ENCODE measurements at places on chromosomes 5 and 9. TPM values are rescaled to one million over a fixed set of nuclear protein-coding genes. Genes with fewer than 3 reads are reported as not detected.

DNA sequence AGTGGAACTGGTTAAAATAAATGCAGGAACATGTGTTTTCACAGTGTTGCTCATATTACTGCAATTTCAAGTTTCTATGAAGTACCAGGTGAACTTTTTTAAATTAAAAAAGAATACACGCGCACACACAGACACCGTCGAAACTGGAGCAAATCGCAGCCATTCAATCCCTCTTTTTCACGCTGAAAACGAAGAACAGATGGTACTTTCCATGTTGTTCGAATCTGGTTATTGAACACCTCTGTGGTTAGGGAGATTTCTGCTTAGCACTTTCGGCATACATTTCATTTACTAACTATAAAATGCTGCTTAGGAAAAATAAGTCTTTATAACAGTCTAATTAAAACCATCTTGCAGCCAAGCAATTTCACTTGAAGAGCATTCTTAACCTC lies 6.8 kb downstream of the ZNF608 start:
- DNase-seq, result no peak

- DNase-seq, result no peak
Measured at GRCh38 chr5:90930756-90931431, 372.3 kb downstream of the ADGRV1 start.

GRCh38 chr5:158769696-158770095 lies 330.0 kb downstream of the EBF1 start:
- DNase-seq, result no peak

DNA sequence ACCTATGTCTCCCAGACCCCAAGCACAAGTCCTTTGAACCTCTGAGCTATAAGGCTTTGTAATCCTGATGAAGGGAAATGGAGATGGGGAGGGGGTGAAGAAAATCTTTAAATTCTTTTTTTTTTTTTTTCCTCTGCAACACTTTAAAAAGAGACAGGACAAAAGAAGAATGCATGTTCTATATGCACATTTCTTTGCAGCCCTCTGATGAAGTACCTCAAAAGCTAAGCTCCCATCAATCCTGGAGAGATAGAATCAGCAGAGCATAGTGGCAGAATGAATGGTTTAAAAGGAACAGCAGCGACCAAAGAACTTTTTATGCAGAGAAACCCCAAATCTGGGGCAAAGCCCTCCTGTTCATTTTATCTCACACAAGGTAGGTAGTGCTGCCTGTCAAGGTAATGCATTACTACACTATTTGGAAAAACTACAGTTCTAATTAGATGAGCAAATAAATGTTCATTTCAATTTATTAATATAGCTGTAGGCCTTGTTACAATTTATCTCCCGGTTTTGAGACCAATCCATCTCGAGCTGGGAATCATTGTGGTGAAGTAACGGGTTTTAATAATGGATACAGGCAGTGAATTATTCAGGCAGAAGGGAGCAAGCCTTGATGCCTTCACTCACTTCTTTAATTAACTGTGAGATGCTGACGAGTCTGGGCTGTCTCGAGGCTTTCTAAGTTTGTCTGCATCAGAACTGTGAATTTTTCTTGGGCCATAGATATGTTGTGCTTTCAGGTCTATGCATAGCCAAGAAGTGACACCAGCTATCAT lies 173.5 kb upstream of the ZNF608 start:
- DNase-seq, result no peak

DNA sequence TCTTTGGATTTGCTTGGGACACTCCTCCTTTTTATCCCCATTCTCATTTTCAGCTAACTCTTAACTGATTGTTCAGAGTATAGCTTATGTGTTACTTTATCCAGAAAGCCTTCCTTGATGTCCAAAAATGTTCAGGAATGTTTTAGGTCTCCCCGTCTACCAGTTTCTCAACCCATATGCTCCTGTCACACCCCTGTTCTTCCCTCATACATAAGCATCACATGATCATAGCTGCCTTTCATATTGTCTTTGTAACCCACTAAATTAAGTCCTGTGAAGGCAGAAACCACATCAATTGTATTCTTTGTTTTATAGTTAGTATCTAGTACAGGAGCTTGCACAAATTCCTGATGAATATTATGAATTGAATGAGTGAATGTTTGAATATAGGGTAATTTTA lies 321.9 kb upstream of the ACTBL2 start:
- no peak for DNase-seq

DNA sequence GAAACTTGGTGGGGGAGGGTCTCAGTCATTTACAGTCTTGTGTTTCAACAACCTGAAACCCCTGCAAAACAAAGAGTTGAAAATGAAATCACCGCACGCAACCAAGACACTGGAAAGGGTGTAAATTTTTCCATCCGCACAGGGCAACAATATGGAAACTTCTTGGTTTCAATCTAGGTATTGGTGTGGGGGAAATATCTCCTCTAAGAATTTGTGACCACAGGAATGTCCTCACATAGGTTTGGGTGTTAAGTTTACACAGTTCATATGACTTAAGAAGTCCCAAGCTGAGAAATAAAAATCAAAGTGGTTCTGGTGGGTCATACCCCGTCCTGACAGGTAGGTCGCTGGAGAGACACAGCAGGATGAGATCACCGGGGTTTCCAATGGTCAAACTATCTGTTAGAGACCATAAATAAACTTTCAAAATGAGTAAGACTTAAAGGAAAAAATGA lies 51.9 kb upstream of the PIP5K1B start:
- no peak for DNase-seq

DNA sequence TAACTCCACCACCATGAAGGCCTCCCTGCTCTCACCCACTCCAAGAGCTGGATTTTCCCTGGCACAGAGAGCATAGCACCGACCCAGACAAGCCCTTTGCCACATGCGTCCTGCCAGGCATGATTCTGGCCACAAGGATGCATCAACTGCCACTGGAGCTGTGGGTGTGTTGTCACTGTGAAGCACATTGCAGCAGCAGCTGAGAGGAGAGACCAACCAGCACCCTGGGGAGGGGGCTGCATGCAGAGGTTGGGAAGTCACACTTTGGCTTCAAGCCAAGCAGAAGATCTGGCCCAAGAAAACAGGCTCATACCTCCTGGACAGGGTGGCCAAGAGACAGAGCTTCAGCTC lies 22.6 kb upstream of the PTGES start:
- DNase-seq, result no peak

- no peak for DNase-seq
Measured at GRCh38 chr9:87461256-87461655, 36.4 kb upstream of the DAPK1 start.

GRCh38 chr9:136228107-136228875 lies 17.3 kb downstream of the QSOX2 start:
- no peak for DNase-seq

DNA sequence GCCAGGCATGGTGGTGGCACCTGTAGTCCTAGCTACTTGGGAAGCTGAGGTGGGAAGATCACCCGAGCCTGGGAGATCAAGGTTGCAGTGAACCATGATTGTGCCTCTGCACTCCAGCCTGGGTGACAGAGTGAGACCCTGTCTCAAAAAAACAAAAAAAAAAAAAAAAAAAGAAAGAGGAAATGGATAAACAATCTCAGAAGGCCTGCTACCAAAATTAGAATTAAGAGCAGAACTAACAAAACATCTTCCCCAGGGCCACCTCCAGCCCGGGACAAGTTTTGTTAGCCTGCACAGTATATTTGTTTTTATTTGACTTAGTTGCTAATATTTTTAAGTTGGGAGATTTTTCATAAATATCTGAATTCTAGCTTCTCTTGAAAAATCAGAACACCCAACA lies 23.1 kb downstream of the PAX5 start:
- no peak for DNase-seq

DNA sequence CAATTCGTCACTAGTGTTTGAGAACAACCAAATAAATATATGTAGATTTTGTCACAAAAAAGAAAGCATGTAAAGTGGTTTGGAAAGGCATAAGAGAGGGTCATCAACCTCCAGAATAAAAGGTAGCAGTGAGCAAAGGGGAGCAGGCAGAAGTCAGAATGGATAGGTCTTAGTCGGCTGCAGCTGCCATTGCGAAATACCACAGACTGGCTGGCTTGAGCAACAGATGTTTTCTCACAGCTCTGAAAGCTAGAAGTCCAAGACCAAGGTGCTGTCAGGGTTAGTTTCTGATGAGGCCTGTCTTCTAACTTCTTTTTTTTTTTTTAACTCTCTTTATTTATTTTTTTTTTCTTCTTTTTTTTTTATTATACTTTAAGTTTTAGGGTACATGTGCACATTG lies 208.1 kb upstream of the PIK3R1 start:
- DNase-seq, result no peak

DNA sequence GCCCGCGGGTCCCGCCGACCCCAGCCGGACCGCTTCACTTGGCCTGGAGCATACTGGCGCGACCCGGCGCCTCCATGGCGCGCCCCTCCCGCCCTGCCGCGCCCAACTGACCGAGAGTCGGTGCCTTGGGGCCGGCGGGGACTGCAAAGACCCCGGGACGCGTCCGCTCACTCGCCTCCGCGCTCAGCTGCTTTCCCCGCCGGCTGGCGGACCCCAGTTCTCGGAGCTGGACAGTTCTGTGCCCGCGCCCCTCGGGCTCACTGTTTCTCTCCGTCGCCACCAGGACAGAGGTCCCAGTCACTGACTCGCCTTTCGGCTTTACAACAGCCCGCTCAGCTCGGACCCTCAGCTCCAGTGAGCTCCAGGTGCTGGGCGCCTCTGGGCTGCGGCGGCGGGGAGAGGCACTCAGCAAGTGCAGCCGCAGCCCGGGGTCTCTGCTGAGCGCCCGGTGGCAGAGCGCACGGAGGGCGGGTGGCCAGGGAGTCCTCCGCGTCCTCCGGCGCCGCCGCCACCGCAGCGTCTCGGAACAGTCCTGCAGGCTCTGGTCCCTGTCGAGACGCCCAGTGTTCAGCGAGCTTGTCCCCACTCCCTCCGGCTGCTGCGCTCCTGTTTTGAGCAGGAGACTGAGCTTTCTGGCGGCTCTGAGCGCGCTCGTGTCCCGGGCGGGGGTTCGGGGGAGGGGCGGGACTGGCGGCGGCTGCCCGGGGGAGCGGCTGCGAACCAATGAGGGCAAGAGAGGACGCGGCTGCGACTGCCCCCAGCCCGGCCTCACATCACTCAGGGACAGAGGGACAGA lies at the start of gene SMIM32:
Gene SMIM32 (minus strand): TSS at position 637 of the 796 bp plus-strand sequence. CDS start 638 bp downstream, outside the sequence.
- peak; percentile 14 for DNase-seq

- DNase-seq, result no peak
Measured at GRCh38 chr5:165305596-165305995, 1800.2 kb downstream of the MAT2B start.

DNA sequence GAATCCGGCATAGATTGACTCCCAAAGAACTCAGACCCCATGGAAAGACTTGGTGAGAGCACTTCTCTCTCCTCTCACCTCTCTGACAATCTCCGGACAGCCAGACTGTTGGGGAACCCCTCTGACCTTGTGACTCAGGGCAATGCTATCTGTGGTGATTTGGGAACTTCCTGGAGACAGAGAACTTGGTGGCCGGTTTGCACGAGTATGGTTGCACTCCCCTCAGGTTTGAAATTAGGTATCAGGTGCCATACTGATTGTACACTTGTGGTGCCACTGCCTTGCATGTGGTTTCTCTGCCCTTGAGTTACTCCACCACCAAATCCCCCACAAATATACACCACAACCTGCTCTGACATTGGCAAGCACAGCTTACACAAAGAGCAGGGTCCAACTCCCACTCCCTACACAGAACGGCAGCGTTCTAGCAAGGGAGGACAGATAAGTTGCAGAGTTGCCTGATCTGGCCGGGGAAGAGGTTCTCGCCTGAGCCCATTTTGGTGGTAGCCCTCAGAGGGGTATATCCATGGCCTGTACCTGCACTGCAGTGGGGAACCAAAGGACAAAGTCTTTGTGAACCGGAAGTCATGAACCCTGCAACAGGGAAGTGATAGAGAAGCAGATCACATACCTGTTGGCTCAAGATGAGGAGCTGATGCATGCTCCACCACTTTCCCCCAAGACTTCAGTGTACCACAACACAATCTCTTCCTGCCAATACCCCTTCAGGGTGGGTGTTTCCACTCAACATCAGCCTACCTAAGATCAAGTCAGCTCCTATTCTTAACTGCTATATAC lies 255.1 kb downstream of the MCTP1 start:
- peak; percentile 33 for DNase-seq

DNA sequence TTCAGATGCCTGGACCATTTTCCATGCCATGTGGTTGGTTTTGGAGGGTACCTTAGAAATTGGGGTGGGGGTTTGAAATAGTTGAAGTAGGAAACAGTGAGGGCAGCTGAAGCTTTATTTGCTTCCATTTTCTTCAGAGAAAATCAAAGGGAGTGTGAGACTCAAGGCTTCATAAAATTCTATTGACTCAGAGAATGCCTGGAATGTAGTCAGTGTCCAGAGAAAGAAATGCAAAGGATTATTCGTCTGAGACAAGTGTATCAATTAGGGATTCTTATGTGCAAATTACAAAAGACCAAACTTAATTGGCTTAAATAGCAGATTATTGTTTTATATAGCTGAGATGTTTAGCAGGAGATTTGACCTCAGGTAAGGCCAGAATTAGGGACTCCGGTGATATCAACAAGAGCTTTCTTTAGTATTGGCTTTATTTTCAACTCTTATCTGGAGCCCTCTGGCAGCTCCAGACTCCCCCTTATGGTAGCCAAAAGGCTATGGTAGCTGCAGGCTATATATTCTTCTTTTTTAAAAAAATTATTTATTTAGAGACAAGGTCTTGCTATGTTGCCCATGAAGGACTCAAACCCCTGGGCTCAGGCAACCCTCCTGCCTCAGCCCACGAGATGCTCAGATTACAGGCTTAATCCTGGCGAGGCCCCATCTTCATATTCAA lies 38.9 kb downstream of the PTTG1 start:
- DNase-seq, result no peak

DNA sequence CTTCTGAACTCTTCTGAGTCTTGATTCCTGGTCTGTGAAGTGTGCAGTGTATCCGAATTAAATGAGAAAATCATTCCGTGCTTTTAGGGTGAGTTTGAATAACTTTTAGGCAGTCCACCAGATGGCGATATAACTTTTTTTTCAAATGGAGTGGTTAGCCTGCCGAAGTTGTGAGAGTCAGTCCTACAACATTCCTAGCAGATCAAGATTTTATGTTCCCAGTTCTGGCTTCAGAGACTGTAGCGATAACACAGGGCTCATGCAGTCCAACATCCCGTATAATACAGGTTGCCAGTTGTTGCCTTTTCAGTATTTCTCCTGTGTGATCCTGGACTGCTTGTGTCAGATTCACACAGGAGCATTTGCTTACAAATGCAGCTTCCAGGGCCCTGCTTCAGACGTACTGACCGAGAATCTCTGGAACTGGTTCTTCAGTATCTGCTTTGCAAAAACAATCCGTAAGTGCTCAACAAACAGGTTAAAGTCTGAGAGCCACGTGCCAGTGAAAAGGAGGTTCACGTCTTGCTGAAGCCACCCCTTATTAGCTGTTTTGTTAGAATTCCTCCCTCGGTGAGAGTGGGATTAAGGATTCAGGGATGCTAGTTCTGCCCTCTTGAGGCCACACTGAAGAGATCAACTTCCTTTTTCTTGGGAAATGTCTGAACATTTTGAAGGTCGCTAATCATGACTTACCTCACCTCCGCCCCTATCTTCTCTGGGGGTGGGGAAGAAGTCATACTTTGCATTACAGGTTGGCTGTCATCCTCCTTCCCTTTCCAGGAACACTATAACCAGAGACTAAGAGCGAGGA lies 22.8 kb downstream of the SMIM3 start:
- peak; percentile 79 for DNase-seq

- DNase-seq, result peak; percentile 84
Measured at GRCh38 chr9:122350577-122351355, 20.1 kb upstream of the PTGS1 start.

GRCh38 chr5:170985486-170985885 lies 123.7 kb downstream of the RANBP17 start:
- DNase-seq, result no peak

The PCDHB4 gene
- total RNA-seq, result under 0.01 TPM

The STRBP gene
- 11.6 TPM for total RNA-seq

The ARHGEF39 gene
- total RNA-seq, result 1.3 TPM

The PALM2AKAP2 gene
- under 0.01 TPM for total RNA-seq

The CAMLG gene
- 28.5 TPM for total RNA-seq

The PDLIM7 gene
- 21.3 TPM for total RNA-seq

The QRFP gene
- total RNA-seq, result under 0.01 TPM

The NAA35 gene
- total RNA-seq, result 11.6 TPM

Measured in hematopoietic multipotent progenitor cell (in vitro differentiated cells).